NCI-H1417 (cell line): ENCODE measurements at places on chromosomes 7 and 10.

DNA sequence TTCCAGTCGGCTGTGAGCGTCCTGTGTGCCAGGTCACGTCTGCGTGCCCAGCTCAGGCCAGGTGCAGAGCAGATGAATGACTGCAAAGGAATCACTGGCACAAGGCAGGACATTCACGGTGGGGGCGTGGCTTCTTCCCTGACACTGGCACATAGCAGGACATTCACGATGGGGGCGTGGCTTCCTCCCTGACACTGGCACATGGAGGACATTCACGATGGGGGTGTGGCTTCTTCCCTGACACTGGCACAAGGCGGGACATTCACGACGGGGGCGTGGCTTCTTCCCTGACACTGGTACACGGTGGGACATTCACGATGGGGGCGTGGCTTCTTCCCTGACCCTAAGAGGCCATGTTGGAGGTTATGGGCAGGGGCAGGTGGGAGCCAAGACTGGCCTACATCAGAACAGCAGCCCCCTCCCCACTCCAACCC is 64.3 kb downstream of the MYL10 start:
- no peak for DNase-seq

GRCh38 chr7:31850066-31850465 is 163.1 kb downstream of the PPP1R17 start:
- no peak for DNase-seq

GRCh38 chr7:116290740-116291139 is 80.4 kb downstream of the TES start:
- DNase-seq, result no peak

- no peak for DNase-seq
Observed at GRCh38 chr7:64654796-64655548, 11.0 kb upstream of the ZNF107 start.

DNA sequence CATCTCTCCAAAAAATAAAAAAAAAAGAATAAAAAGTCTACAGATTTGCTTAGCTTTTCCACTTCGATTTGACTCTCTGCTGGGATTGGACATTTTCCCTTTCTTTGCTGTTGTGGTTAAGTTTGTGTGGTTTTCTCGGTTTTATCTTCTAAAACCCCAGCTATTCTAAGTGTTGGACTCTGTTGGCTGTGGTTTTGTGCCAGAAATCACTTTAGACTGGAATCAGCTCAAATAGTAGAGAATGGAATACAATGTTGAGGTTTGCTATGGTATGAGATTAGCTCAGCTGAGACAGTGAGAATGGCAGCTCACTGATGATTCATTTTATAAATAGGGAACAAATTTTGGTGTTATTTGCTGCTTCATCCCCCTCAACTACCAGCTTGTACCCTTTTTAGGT is 116.0 kb downstream of the BUB3 start:
- no peak for DNase-seq

DNA sequence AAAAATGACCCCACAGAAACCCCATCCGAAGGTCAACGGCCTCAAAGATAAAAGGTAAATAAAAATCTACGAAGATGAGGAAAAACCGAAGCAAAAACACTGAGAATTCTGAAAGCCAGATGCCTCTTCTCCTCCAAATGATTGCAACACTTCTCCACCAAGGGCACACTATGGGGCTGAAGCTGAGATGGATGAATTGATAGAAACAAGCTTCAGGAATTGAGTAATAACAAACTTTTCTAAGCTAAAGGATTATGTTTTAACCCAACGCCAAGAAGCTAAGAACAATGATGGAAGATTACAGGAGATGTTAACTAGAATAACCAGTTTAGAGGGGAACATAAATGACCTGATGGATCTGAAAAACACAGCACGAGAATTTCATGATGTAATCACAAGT is 127.8 kb downstream of the MACC1 start:
- DNase-seq, result no peak
